Cardiac septum (tissue), 1 donor: ENCODE measurements at places on chromosomes 12 and 14. TPM values are rescaled to one million over a fixed set of nuclear protein-coding genes. Genes with fewer than 3 reads are reported as not detected.

DNA sequence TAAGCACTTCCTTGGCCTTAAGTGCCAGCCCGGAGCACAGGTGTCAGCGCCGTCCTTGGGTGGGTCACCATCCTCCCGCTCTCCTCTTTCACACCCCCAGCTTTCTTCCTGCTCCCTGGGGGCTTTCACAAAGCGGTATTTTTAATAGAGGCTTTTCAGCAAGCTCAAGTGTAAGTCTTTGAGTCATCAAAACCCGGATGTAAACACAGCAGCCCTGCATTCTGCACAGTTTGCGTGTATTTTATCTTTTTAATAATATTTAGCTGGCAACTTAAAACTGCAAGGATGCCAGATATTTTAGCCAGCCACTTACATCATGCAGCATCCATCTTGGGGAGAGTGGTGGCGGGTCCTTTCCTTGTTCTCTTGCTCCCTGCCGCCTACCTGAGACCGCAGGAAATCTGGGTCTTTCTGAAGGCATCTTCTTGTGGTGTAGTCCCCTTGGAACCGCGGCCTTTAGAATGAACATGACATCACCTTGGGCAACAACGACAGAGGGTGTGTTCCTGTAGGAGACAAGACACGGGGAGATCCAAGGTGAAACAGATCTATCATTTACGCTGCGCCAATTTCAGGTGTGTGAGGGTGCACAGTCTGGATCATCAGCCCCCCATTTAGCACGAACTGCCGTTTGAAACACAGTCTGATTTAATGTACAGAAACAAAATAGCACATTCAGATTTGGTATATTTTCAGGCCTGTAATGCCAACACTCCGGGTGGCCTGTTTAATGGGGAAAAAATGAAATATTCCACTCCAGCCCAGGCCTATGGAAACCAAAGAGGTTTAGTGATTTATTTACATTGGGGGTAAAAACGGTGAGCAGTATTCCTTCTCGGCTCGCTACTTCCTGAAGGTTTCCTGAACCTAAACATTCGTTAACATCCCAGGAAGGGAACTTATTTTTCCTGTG is 12.5 kb upstream of the IRF2BPL start:
- no peak for DNase-seq

- no peak for DNase-seq
Observed at GRCh38 chr12:108093209-108093608, 35.9 kb upstream of the WSCD2 start.

JPH4 gene
- 0.19 TPM for total RNA-seq

DNA sequence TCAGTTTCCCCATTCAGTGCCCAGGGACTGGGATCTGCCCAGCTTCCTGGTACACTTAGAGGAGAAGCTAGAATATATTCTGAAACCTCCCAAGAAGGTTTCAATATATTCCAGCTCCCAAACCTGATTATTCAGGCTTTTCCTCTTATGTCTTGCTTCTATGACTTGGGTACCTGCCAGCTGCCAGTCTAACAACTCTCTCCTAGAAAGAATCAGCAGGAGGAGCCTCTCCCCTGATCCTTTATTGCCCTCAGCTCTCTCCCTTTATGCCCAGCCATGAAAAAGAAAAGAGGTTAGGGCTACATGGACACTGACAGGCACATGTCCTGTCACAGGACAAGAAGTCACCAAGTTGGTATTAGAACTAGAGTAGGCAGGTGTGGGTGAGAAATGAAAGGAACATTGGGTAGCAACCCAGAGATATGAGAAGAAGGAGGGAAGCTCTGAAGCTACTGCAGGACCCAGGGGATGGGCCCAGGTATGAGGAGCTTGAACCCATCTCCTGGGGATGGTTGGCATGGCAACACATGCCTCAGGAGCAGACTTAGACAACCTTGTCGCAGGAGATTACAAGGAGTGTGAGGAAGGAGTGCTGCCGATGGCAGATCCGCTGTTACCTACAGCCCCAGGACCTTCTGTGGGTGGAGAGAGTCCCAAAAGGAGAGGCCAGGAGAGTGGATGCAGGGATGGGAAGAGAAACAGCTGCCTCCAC is 2.0 kb upstream of the CACNB3 start:
- DNase-seq, result no peak
